ENCODE measurements at places on chromosomes 3 and 15. TPM values are rescaled to one million over a fixed set of nuclear protein-coding genes. Genes with fewer than 3 reads are reported as not detected.

Gene ACKR2
- 0.41 TPM for total RNA-seq

GRCh38 chr3:51156147-51156546 is 228.9 kb upstream of the MANF start:
- H3K36me3 ChIP-seq: no peaks in the 10 kb centered on the region
- H3K4me1 ChIP-seq: no peaks in the 10 kb centered on the region
- H3K27me3 ChIP-seq: no peaks in the 10 kb centered on the region
- H3K4me3 ChIP-seq: no peak overlapping the region
- H3K27ac ChIP-seq: no peak overlapping the region

Gene NAALADL2
- total RNA-seq: 19.8 TPM

- H3K27ac ChIP-seq: no peak overlapping the region
- peaks cover 6% of the 10 kb centered on the region for H3K27me3 ChIP-seq
- no peaks in the 10 kb centered on the region for H3K36me3 ChIP-seq
- H3K4me1 ChIP-seq: peaks cover 17% of the 10 kb centered on the region
- H3K4me3 ChIP-seq: no peak overlapping the region
Observed at GRCh38 chr15:47409600-47409999, 307.7 kb upstream of the SEMA6D start.

Gene OIP5
- 1.8 TPM for total RNA-seq

DNA sequence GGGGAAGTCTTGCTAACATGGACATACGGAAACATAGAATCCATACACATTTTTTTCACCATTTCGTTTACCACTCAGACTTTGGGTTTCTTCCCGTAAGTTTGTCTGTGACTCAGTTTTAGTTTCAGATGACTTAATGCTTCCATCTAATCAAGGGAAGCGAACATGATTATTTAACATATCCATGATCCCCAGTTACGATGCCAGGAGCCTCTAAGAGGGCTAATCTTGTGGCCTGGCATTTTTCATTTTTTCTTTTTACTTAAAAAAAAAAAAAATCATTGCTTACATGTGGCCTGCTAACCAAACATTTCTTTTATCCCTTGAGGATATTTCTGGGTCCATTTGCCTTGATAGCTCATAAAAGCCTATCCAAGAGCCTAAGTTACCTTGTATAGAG is 20.2 kb upstream of the PLOD2 start:
- H3K4me1 ChIP-seq: peaks cover 7% of the 10 kb centered on the region
- H3K27me3 ChIP-seq: no peaks in the 10 kb centered on the region
- no peak overlapping the region for H3K4me3 ChIP-seq
- no peak overlapping the region for H3K27ac ChIP-seq
- peaks cover 2% of the 10 kb centered on the region for H3K36me3 ChIP-seq

DNA sequence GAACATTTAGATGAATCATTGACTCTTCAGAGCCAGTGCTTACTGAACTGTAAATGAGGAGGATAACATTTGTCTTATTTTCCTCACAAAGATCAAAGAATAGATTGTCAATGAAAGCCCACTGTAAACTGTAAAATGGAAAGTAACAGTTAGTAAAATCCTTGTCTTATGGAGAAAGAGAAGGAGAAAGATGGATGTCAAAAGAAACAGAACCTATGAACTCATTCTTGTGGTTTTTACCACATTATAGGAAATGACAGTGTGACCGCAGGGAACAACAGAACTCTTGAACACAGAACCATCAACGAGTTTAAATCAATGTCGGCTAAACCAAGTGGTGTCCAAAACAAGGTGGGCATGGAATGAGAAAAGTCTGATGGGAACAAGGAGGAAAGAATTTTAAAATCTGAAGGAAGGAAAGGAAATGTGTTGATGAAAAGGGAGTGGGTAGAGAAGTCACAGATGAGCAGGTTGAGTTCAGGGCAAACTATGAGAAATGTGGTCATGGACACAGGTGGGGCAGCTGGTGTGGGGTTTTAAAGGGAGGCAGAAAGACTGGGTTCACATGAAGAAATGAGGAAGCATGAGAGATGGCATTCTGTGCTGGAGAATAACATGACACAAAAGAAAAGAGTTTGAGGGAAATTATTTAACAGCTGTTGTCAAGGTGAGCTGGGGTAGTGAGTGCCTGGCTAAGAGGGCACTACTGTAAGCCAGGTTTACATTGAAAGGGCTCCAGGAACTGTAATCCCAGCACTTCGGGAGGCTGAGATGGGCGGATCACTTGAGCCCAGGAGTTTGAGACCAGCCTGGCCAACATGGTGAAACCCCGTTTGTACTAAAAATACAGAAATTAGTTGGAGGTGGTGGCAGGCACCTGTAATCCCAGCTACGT is 42.4 kb upstream of the ETV5 start:
- peaks cover 18% of the 10 kb centered on the region for H3K27me3 ChIP-seq
- H3K4me3 ChIP-seq: no peak overlapping the region
- H3K4me1 ChIP-seq: no peaks in the 10 kb centered on the region
- peaks cover 6% of the 10 kb centered on the region for H3K36me3 ChIP-seq

DNA sequence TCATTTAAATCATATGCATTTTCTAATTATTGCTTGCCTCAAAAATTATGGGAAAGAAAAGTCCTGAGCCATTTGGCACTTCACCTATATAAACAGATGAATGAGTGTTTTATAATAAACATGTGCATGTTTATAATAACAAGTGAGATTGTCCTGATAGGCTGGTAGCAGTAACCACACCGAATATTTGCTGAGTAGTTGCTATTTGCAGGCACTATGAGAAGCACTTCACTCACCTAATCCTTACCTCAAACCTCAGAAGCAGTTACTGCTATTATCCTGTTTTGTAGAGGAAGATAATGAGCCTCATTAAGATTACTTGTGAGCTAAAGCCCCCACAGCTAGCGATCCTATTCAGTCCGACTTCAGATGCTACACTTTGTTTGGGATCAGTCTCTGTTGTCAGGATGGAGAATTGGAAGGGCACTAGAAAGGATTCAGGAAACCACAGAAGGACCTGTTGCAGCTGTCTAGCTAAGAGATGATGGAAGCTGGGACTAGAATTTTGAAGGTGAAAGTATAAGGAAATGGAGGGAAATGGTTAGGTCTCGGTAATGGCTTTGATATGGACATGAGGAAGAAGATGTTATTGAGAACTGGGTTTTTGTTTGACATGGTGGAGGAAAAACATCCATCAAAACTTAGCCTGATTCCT is 28.4 kb upstream of the MAGI1 start:
- DNase-seq: no peak
- no peaks in the 10 kb centered on the region for H3K27me3 ChIP-seq
- H3K36me3 ChIP-seq: peaks cover 2% of the 10 kb centered on the region
- no peaks in the 10 kb centered on the region for H3K4me1 ChIP-seq

GRCh38 chr15:57533448-57533799 is 58.3 kb upstream of the MYZAP start:
- peaks cover 4% of the 10 kb centered on the region for H3K36me3 ChIP-seq
- no peak for DNase-seq
- no peak overlapping the region for H3K27ac ChIP-seq
- no peaks in the 10 kb centered on the region for H3K27me3 ChIP-seq
- no peak overlapping the region for H3K4me3 ChIP-seq

DNA sequence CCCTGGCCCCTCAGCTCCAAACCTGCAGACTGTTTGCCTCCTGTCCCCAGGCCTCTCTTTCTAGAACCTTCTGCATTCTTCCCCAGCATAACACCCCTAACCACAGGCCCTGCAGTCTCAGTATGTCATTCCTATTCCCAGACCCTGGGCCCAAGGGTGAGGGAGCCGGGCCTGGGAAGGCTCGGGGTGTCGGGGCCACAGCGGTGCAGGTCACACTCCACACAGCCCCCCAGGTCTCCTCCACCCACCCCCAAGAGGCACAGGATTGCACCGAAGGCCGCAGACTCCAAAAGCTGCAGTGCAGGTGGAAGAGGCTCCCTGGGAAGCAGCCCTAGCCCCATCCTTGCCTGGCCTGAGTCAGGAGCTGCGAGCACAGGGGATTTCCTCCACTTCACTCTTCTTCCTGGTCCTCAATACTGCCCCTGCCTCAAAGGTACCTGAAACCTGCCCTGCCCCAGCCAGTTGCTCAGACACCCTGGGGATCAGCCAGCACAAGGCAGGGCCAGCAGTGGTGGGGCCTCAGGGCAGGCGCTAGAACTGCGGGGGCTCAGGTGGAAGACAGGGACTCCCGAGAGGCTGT is 31.1 kb downstream of the TNK2 start:
- no peak overlapping the region for H3K4me3 ChIP-seq
- H3K27ac ChIP-seq: no peak overlapping the region
- peaks cover 6% of the 10 kb centered on the region for H3K36me3 ChIP-seq
- H3K27me3 ChIP-seq: no peaks in the 10 kb centered on the region
- peaks cover 3% of the 10 kb centered on the region for H3K4me1 ChIP-seq

- no peak for DNase-seq
- H3K36me3 ChIP-seq: peaks cover 37% of the 10 kb centered on the region
- H3K4me1 ChIP-seq: peaks cover 46% of the 10 kb centered on the region
- H3K4me3 ChIP-seq: no peak overlapping the region
- no peaks in the 10 kb centered on the region for H3K27me3 ChIP-seq
Observed at GRCh38 chr15:67174864-67175573, 79.4 kb downstream of the AAGAB start.

Gene CADM2
- 1.1 TPM for total RNA-seq

Gene FMN1
- total RNA-seq: 4.8 TPM

DNA sequence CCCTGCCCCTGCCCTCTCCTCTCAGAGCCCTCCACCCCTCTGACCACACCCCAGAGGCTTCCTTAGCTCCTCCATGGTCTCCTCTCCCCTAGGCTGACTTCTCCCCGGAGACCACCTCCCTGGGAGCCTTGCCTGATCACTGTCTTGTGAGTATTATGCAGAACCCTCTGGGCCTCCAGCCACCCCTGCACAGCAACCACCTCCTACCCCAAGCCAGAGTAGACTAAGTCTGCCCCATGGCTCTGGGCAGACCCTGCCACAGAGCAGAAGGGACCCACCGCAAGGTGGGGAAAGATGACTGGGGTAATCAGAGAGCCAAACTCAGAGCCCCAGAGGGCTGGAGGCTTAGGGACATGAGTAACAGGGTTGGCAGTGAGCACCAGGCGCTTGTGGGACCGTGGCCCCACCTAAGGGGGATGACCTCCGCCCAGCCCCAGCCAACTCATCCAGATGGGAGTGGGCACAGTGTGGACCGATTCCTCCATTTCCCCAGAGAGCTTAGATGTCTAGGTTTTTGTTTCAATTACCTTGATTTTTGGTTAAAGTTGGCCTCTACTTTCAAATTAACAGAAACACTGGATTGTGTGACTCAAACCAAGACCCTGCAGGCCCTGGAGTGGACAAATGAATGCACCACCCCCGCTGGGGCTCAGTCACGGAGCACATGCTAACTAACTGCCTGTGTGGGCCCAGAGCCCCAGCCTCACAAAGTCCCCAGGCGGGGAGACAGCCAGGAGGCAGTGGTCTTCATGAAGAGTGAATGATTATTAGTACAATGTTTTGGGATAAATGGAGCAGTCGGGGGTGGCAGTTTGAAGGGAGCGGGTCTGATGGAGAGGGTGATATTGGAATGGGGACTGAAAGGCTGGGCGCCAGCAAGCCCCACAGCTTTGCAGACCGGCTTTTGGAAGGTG is 119.4 kb upstream of the PRR20G start:
- H3K4me3 ChIP-seq: no peak overlapping the region
- no peak for DNase-seq
- H3K36me3 ChIP-seq: peaks cover 2% of the 10 kb centered on the region
- peaks cover 18% of the 10 kb centered on the region for H3K27me3 ChIP-seq
- no peaks in the 10 kb centered on the region for H3K4me1 ChIP-seq

DNA sequence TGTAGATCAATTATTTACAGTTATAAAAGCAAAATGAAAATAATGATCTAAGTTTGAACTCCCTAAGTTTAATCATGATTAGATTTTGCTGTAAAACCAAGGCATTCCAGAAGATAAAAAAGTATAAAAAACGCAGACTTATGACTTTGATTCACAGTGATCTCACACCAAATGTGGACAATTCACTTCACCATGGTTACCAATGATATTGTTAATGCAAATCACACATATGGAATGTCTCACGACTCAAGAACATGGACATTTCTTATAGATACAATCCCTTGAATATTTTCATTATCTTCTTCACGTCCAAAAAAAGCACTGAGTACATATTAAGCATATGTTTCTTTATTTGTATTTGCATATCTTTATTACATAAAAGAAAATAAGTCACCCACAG is 1054.2 kb downstream of the NAALADL2 start:
- no peaks in the 10 kb centered on the region for H3K27me3 ChIP-seq
- DNase-seq: no peak
- peaks cover 4% of the 10 kb centered on the region for H3K4me1 ChIP-seq
- H3K27ac ChIP-seq: no peak overlapping the region
- H3K4me3 ChIP-seq: no peak overlapping the region

DNA sequence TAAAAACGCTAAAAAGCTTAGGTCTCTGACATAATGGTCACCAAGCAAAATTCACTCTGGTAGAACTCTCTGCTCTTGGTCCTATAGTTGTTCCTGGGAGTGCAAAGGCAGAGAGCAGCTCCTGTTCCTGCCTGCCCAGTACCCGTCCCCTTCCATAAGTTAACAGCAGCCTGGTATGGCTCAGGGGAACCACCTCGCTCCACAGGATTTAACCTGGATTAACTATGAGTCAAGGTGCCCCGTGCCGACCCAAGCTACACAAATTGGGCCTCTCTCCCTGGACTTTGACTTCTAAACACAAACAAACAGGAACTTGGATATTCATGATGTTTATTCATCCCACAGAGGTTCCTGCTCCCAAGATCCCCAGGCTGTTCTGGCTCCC is 32.1 kb downstream of the SCAP start:
- H3K27ac ChIP-seq: peak overlapping the region; percentile 56
- H3K36me3 ChIP-seq: peaks cover 8% of the 10 kb centered on the region
- no peak overlapping the region for H3K4me3 ChIP-seq
- H3K4me1 ChIP-seq: peaks cover 14% of the 10 kb centered on the region
- no peak for DNase-seq
- no peaks in the 10 kb centered on the region for H3K27me3 ChIP-seq

All from chondrocyte (in vitro differentiated cells).